ENCODE measurements at places on chromosomes 13 and 19.

DNA sequence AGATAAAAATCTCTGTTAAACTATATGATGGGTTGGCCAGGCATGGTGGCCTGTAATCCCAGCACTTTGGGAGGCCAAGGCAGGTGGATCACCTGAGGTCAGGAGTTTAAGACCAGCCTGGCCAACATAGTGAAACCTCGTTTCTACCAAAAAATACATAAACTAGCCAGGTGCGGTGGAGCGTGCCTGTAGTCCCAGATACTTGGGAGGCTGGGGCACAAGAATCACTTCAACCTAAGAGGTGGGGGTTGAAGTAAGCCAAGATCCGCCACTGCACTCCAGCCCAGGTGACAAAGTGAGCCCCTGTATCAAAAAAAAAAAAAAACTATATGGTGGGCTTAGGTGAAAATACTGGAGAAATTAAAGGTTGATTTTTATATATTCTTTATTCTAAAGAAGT, 11.3 kb downstream of the TBC1D4 start:
- H3K4me1 ChIP-seq: no peaks in the 10 kb centered on the region
- H3K36me3 ChIP-seq: no peaks in the 10 kb centered on the region
- no peak overlapping the region for H3K4me3 ChIP-seq
- no peaks in the 10 kb centered on the region for H3K27me3 ChIP-seq
- H3K27ac ChIP-seq: no peak overlapping the region

- no peaks in the 10 kb centered on the region for H3K27me3 ChIP-seq
- H3K4me3 ChIP-seq: no peak overlapping the region
Observed at GRCh38 chr19:4713384-4713951, 10.2 kb downstream of the DPP9 start.

GRCh38 chr13:33271759-33272158, 13.8 kb downstream of the STARD13 start:
- no peaks in the 10 kb centered on the region for H3K27me3 ChIP-seq
- no peak overlapping the region for H3K4me3 ChIP-seq
- H3K27ac ChIP-seq: no peak overlapping the region
- H3K4me1 ChIP-seq: 0 out of 2 replicates have a peak, but pooled peaks cover 6% of the 10 kb centered on the region
- H3K36me3 ChIP-seq: no peaks in the 10 kb centered on the region
- no peak for DNase-seq

- H3K36me3 ChIP-seq: no peaks in the 10 kb centered on the region
- H3K4me3 ChIP-seq: no peak overlapping the region
- H3K27me3 ChIP-seq: no peaks in the 10 kb centered on the region
- no peaks in the 10 kb centered on the region for H3K4me1 ChIP-seq
- no peak for DNase-seq
Observed at GRCh38 chr13:66794340-66795031, 435.6 kb downstream of the PCDH9 start.

- no peaks in the 10 kb centered on the region for H3K36me3 ChIP-seq
- H3K4me1 ChIP-seq: peaks cover 11% of the 10 kb centered on the region
- H3K27me3 ChIP-seq: no peaks in the 10 kb centered on the region
- DNase-seq: no peak
- no peak overlapping the region for H3K4me3 ChIP-seq
- no peak overlapping the region for H3K27ac ChIP-seq
Observed at GRCh38 chr19:48258350-48258749, 2.6 kb upstream of the CARD8 start.
